ENCODE measurements at places on chromosomes 7 and 10. TPM values are rescaled to one million over a fixed set of nuclear protein-coding genes. Genes with fewer than 3 reads are reported as not detected.
A peak's percentile ranks its signal among the peaks of the same experiment; 100 is the strongest.

The PIP gene
- total RNA-seq: not detected

The PDZD8 gene
- total RNA-seq: 39.0 TPM

The IGFBP3 gene
- 321 TPM for total RNA-seq

The FKBP6 gene
- not detected for total RNA-seq

DNA sequence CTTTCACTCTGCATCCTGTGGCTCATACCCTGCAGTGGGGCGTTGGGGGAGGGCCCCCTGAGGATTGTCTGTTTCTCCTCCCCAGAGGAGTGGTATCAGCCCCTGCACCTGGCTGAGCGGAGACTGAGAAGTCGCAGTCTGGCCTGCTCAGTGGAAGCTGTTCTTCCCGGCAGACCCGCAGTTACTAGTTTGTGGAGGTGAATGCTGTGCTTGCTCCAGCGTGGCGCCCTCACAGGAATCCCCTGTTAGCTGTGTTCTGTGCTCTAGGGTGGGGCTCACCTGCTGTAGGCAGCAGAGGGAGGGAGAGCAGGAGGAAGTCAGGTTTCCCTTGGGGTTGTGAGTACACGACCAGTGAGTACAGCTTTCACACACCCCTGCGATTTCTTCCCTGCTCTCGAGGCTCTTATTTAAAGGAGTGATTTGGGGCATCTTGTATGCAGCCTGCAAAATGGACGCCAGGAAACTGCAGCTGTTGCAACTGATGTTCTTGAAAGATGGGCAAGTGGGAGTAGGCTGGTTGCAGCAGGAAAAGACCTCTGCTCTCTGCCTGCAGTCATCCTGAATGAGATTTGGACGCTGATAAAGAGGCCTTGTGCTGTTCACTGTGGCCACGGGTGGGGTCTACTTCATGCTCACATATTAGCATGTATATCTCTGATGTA is 66.4 kb downstream of the HK1 start:
- no peak overlapping the region for H3K4me3 ChIP-seq
- DNase-seq: no peak
- H3K4me1 ChIP-seq: peaks cover 14% of the 10 kb centered on the region
- no peak overlapping the region for H3K27ac ChIP-seq
- no peaks in the 10 kb centered on the region for H3K27me3 ChIP-seq
- peaks cover 13% of the 10 kb centered on the region for H3K36me3 ChIP-seq

- H3K4me3 ChIP-seq: no peak overlapping the region
- H3K4me1 ChIP-seq: peaks cover 59% of the 10 kb centered on the region
- H3K36me3 ChIP-seq: no peaks in the 10 kb centered on the region
Measured at GRCh38 chr10:32982911-32983909, 25.2 kb upstream of the ITGB1 start.

DNA sequence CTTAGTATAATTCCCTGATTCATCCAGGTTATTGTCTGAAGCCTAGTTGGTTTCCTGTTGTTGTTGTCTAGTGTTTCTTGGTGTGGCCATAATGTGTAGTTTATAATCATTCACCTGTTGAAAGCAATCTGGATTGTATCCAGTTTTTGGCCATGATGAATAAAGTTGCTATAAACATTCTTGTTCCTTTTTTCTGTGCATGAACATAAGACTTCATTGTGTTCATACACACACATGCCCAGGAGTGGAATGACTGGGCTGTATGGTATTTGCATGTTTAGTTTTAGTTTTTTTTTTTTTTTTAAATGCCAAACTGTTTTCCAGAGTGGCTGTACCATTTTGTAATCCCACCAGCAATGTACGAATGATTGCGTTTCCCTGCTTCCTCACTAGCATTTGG is 349.8 kb downstream of the SDK1 start:
- no peaks in the 10 kb centered on the region for H3K4me1 ChIP-seq
- H3K27me3 ChIP-seq: no peaks in the 10 kb centered on the region
- no peaks in the 10 kb centered on the region for H3K36me3 ChIP-seq
- no peak overlapping the region for H3K27ac ChIP-seq
- no peak for DNase-seq

DNA sequence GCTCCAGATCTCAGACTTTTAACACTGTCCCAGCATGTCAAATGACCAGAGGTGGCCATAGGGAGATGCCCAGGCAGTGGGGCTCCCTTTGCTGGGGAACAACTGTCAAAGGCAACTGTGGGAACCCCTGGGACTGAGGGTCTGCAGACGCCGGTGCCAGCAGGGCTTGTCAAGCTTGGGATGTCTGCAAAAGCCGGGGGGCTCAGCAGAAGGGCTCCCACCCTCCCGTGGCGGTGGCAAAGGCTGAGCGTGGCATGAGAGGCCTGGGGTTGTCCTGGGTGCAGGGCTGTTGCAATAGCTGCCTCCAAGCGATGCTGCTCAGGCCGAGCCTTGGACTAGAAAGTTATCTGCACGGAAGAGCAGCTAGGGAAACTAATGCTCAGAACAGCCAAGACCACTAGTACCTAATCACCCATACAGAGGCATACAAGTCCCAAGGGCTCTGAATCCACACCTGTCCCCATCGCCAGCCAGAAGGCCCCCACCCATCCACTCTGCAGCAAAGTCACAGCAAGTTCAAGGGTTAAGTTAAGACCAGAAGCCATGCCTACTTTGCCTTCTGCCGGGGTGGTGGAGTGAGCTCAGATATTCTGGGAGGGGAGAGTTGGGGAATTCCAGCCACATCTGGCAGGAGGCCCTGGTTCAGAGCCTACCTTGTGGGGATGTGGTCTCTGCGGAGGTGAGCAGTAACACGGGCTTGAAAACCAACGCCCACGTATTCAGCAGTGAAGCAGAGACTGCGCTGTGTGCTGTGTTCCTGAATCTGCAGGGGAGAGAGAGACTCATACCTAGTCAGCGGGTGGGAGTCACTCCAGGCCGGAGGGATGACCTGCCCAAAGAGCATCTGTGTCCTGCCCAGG is 4.6 kb downstream of the SH2B2 start:
- H3K27ac ChIP-seq: no peak overlapping the region
- peaks cover 23% of the 10 kb centered on the region for H3K4me1 ChIP-seq
- H3K4me3 ChIP-seq: no peak overlapping the region
- no peak for DNase-seq

GRCh38 chr7:151550656-151551286 is 31.1 kb upstream of the RHEB start:
- H3K36me3 ChIP-seq: no peaks in the 10 kb centered on the region
- peaks cover 13% of the 10 kb centered on the region for H3K4me1 ChIP-seq
- no peaks in the 10 kb centered on the region for H3K27me3 ChIP-seq
- peak; percentile 30 for DNase-seq

GRCh38 chr7:56174346-56174874 is 58.2 kb upstream of the NUPR2 start:
- H3K4me1 ChIP-seq: no peaks in the 10 kb centered on the region
- no peak overlapping the region for H3K4me3 ChIP-seq
- no peaks in the 10 kb centered on the region for H3K27me3 ChIP-seq
- H3K27ac ChIP-seq: no peak overlapping the region
- H3K36me3 ChIP-seq: peaks cover 1% of the 10 kb centered on the region
- no peak for DNase-seq

DNA sequence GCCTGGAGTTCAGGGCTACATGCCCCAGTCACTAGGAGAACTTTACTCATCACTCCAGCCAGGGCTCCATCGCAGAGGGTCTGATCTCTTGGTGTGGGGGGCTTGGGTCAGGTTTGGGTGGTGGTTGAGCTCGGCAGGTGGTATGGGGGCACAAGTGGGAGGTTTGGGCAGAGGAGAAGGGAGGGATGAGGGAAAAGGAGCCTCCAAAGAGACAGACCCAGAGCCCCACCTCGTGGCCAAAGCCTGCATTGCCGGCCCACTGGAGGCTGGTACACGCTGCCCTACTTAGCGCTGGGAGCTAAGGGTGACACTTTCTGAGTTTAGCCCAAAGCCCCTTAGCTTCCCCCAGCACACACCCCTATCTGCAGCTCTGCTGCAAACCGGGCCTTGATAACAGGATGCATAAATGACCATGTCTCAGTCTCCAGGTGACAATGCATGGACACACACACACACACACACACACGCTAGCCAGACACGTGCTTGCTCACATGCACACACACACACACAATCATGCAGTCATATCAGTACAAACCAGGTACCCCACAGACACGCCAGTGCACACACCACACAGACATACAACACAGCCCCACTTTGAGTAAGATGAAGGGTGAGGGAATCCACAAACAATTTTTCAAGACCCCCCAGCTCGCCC is 14.7 kb downstream of the LZTS2 start:
- DNase-seq: peak; percentile 94
- H3K4me3 ChIP-seq: no peak overlapping the region
- peaks cover 32% of the 10 kb centered on the region for H3K4me1 ChIP-seq
- H3K27me3 ChIP-seq: no peaks in the 10 kb centered on the region
- H3K36me3 ChIP-seq: no peaks in the 10 kb centered on the region

DNA sequence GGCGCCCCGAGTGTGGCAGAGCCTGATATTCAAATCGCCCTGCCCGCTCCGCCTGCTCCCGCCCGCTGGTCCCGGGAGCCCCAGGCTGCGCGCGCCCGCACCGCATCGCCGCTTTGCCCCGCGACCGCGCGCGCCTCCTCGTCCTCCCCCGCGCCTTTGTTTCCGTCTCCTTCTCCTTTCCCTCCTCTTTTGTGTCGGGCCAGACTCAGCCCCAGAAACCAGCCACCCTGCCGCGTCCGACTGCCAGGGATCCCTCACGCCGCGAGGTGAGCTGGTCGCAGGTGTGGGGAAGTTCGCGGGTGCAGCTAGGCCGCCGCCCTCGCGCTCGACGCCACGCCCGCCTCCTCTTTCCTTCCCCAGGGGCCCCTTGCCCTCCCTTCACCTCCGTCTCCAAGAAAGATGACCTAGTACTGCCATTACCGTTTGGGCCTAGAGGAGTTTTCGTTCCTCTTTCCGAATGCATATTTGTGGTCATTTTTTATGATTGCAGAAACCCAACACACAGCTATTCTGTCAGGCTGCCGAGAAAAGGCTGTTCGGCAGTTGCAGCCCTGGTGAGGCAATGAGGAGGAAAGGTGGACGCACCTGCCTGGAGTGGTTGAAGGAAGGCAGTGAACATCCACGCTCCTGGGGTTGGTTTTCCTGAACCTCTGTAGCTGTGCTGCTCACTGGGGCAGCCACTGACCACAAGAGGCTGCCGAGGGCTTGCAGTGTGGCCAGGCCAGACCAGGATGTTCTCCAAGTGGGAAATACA is 107.3 kb downstream of the SNX10 start:
- peaks cover 44% of the 10 kb centered on the region for H3K27me3 ChIP-seq
- no peaks in the 10 kb centered on the region for H3K36me3 ChIP-seq
- no peak overlapping the region for H3K27ac ChIP-seq
- no peak for DNase-seq
- peaks cover 11% of the 10 kb centered on the region for H3K4me1 ChIP-seq

DNA sequence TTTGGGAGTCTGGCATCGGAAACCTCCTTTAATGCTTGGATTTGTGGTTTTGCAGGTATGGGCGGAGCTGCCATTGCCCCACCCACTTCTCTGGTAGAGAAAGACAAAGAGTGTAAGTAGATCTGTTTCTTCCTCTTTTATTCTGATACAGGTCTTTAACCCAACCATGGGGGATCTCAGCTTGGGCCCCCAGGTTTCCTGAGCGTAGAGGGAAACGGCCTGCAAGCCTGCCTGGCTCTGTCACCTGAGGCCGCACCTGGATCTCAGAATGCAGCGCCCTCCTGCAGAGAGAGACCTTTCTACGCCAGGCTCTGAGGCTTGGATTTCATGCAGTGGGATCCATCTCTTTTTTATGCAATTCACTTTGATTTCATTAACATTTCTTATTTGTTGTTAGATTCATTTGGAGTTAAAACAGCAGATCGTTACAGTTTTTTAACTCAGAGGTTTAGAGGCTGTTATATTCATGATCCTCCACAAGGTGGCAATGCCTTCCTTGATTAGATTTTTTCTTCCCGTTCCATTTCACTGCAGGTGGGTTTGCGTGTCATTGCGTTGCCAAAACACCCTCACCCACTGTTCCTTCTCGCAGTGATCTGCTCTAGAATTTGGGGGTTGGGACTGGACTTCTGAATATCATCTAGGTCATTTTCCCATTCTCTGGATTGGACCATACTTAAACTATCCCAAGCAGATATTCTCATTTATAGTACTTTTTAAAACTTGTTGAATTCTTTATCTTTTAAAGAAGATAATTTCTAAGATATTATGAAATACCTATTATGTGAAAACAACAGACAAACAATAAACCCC is 20.0 kb downstream of the RBM17 start:
- H3K4me1 ChIP-seq: peaks cover 4% of the 10 kb centered on the region
- no peak for DNase-seq
- no peak overlapping the region for H3K27ac ChIP-seq
- H3K27me3 ChIP-seq: no peaks in the 10 kb centered on the region
- peaks cover 44% of the 10 kb centered on the region for H3K36me3 ChIP-seq

DNA sequence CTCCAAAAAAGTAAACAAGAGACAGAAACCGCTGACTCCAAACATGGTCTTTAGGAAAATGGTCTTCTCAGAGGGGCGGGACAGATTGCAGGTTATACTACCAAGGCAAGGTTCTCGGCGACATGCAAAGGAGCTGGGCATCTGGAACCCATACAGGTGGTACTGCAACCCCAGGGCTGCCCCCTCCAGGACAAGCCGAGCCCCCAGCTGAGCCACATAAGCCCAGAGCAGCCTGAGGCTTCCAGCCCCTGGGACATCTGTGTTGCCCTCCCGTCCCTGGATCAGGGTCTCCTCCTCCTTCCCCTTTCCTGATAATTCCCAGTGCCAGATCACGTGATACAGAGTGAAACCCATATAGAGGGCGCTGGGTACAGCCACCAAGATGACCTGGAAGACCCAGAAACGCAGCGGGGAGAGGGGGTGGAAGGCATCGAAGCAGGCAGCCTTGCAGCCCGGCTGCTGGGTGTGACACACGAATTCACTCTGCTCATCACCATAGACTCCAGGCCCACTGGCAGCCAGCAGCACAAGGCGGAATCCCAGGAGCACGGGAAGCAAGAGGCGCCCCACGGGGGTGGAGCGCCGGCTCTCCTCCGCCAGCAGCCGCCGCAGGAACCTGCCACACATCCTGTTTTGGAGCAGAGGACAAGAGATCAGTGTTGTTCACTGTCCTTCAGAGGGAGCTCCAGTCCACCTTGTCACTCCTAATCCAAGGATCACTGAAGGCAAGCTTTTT is at the start of gene GJC3:
Gene GJC3, minus strand, starts transcription at position 627 of the 736 bp plus-strand sequence. Its CDS starts 0 bp downstream, at position 627.
- H3K36me3 ChIP-seq: no peaks in the 10 kb centered on the region
- H3K4me1 ChIP-seq: peaks cover 8% of the 10 kb centered on the region
- H3K27ac ChIP-seq: no peak within 1 kb of the TSS
- peak within 1 kb of the TSS; percentile 14 for H3K4me3 ChIP-seq
- H3K27me3 ChIP-seq: peaks cover 53% of the 10 kb centered on the region

DNA sequence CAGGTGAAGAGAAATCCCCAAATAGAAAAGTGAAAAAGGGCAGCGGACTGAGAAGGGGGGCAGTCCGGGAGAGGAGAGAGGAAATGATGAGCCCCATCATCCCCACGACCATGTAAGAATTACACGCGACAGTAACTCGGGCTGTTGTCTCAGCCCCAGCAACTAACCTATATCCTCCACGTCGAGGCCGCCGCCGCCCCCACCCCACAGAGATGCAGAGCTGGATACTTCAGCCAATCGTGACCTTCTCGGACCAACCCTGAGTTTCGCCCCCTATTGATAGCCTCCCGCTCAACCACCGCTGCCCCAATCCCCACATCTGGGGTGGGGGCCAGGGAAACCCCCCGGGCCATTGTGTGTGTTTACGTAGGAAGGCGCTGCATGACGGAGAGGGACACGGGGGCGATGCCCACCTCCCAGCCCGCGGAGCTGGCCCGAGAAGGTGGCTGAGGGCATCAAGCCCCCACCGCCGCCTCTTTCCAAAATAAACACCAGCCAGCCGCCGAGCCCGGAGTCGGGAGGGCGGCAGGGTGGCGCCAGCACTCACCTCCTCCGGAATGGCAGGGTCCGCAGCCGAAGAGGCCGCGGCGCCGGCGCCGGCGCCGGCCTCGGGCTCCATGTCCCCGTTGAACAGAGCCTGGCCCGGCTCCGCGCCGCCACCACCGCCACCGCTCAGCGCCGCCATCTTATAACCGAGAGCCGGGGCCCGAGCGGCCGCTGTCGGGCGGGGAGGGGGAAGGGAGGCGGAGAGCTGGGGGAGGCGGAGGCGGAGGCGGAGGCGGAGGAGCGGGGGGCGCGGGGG is 509 bp downstream of the BRAF start:
- H3K27ac ChIP-seq: no peak overlapping the region
- H3K27me3 ChIP-seq: peaks cover 15% of the 10 kb centered on the region
- H3K4me3 ChIP-seq: no peak overlapping the region
- DNase-seq: peak; percentile 92

Measured in osteocyte (in vitro differentiated cells).